ENCODE measurements at places on chromosomes 2 and 18.
A peak's percentile ranks its signal among the peaks of the same experiment; 100 is the strongest.

DNA sequence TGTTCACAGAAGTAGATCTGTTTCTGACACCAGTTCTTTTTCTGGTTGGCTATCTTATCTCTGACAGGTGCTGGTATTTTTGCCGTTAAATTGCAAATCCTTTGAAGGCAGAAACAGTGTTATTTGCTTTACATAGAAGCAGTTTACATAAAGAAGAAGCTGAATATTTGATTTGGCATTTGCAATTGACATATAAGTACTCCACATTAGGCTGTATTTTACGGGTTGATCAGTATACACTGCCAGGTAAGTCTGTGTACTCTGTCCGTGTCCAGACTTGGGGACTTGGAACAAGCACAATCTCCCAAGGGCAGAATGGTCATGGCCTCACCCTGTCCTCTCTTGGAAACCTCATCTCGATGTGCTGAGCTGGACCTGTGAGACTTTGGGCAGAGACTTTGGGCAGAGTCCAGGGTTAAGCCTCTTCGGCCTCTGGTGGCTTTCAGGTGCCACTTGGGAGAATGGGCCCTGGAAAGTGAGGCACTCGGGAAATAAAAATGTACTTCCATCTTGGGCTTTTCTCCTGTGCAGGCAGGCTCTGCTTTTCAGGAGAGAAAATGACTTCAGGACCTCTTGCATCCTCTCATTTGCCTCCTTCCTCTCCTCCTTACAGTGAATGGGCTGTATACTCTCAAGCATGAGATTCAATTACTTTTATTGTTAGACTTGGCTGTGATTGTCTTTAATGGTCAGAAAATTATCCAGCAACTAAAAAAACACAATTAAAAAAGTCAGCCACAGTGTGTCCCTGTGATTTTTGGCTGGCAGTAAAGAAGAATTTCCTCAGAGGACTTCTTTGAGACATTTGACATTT is 108.5 kb downstream of the RAPGEF4 start:
- DNase-seq = no peak

- no peak for DNase-seq
Observed at GRCh38 chr2:80019571-80020460, 284.7 kb downstream of the LRRTM1 start.

DNA sequence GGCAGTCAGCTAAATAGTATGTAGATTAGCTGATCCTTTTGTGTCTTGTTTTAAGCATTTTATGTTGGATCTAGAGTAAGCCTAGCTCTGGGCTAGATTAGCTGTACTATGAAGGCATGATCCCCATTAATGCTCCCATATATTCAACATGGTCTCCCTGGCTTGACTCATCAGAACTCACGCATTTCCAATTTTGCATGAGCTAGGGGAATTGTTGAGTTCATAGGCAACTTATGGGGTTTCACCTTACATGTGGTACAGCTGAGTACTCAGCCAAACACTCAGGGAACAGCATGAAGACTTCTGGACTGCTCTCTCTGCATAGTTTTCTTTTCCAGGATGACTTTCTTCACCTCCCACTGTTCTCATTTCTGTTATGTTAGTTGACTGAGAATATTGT is 248.2 kb downstream of the TMX3 start:
- no peak for DNase-seq

DNA sequence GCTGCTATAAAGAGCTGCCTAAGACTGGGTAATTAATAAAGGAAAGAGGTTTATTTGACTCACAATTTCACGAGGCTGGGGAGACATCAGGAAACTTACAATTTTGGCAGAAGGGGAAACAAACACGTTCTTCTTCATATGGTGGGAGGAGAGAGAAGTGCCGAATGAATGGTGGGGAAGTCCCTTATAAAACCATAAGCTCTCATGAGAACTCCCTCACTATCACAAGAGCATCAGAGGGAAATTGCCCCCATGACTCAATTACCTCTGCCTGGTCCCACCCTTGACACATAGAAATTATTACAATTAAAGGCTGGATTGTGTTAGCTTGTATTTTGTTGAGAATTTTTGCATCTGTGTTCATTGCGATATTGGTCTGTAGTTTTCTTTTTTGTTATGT is 460.5 kb upstream of the RAB6C start:
- no peak for DNase-seq

- no peak for DNase-seq
Observed at GRCh38 chr2:183840061-183840584, 715.9 kb downstream of the NUP35 start.

DNA sequence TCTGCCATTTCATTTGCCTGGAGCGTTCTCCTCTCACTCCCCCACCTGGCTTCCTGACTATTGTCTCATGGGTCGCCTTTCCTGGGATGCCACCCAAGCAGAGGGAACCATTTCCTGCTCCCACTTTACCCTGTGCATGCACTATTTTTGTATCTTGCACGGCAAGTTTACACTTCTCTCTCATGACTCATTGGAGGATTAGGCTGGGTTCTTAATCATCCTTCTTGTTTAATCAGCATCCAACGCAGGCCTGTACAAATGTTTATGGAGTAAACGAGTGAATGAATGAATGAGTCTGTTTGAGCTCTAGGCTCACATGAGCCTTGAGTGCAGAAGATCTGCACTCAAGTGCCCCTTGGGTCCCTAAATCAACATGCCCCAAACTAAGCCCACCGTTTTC is 3.8 kb upstream of the ARHGAP25 start:
- DNase-seq = no peak

DNA sequence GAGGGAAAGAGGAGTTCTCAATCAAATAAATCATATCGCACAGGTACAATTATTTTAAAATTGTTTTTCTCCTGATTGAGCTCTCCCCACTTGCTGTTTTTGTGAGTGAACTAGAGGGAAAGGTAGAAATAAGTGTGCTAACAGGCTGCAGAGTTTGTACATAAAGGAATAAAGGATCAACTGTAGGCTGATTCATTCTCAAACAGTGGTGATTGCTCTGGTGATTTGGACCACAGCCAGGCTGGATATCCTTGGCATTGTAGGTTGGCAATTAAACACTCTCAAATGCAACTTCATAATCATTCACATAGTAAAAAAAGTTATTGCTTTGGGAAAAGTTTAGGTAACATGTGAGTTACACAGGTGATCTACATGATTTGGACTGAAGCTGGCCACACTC is 29.8 kb downstream of the LRP1B start:
- DNase-seq = no peak

DNA sequence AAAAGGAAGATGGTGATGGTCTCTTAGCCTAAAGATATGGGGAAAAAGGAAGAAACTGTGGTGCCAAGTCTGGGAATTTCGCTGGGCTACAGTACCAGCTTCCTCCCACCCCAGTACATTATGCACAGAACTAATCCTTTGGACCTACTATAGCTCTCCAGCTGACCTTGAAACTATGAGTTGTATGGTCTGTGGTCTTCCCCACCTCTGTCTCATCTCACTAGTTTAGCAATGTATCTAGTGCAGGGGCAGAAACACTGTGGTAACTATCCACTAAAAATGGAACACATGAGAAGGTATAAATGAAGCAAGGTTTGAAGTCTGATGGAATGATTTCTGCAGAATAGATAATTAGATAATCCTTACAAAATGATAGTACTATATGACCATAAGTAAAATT is 190.4 kb upstream of the CCDC150 start:
- no peak for DNase-seq

GRCh38 chr2:237432484-237433092 is 18.6 kb upstream of the COL6A3 start:
- DNase-seq = peak; percentile 78

GRCh38 chr2:180705122-180705521 is 275.3 kb upstream of the UBE2E3 start:
- DNase-seq = peak; percentile 38

DNA sequence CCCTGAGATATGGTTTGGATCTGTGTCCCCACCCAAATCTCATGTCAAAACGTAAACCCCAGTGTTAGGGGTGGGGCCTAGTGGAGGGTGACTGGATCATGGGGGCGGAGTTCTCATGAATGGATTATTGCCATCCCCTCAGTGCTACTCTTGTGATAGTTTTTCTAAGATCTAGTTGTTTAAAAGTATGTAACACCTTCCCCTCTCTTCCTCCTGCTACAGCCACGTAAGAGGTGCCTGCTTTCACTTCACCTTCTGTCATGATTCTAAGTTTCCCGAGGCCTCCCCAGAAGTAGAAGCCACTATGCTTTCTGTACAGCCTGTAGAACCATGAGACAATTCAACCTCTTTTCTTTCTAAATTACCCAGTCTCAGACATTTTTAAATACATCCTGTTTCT is 16.9 kb downstream of the PUM2 start:
- no peak for DNase-seq

DNA sequence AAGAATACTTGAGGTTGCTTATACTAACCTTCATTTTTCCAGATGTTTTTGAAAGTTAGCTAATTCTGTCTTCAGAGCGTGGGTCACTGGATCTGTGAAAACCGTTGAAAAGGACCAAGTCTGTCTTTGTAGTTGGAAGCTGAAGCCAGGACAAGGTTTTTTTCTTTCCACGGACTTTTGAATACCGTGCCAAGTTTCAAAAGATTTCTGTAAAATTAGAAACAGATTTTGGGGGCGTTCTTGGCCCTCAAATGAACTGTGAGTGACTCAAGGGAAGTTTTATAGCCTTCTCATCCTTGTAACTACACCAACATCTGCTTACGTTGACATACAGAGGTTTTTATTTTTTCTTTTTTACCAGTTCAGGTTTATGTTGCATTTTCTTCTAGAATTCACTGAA is at the start of gene FAP:
Gene FAP, minus strand, starts transcription at position 152 of the 400 bp plus-strand sequence. Its CDS starts 118 bp downstream, at position 34.
- DNase-seq = peak; percentile 42

DNA sequence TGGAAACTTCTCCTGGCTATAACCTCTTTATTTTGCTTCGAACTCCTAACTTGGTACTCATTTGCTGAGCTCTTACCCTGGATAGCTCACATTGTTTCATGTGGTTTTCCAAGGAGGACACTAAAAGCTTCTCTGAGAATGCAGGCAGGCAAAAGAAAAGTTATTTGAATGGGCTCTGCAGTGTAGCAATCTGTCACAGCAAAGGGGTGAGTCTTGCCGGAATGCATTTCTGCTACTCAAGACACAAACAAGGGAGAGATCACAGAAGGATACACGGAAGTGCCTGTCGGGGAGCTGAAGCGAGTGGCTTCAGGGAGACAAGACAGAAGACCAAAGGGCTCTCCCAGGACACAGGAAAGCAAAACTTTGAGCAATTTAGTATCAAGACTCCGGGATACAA is 265.4 kb downstream of the SS18 start:
- no peak for DNase-seq

- no peak for DNase-seq
Observed at GRCh38 chr2:23499439-23499838, 114.5 kb downstream of the KLHL29 start.

GRCh38 chr2:80459028-80459427 is 154.5 kb upstream of the LRRTM1 start:
- DNase-seq = no peak

GRCh38 chr2:65464604-65465003 is 32.2 kb upstream of the SPRED2 start:
- DNase-seq = no peak

DNA sequence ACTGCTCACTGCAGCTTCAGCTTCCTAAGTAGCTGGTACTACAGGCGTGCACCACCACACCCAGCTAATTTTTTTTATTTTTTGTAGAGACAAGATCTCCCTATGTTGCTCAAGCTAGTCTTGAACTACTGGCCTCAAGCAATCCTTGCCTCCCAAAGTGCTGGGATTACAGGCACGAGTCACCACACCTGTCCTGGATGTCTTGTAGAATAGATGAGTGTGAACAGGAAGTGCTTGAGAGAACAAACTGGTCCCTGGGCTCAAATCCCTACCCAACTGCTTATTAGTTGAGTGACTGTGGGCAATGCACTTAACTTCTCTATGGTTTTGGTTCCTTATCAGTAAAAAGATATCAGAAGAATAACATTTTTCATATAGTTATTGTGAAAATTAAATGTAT is 34.2 kb downstream of the PKDCC start:
- no peak for DNase-seq

DNA sequence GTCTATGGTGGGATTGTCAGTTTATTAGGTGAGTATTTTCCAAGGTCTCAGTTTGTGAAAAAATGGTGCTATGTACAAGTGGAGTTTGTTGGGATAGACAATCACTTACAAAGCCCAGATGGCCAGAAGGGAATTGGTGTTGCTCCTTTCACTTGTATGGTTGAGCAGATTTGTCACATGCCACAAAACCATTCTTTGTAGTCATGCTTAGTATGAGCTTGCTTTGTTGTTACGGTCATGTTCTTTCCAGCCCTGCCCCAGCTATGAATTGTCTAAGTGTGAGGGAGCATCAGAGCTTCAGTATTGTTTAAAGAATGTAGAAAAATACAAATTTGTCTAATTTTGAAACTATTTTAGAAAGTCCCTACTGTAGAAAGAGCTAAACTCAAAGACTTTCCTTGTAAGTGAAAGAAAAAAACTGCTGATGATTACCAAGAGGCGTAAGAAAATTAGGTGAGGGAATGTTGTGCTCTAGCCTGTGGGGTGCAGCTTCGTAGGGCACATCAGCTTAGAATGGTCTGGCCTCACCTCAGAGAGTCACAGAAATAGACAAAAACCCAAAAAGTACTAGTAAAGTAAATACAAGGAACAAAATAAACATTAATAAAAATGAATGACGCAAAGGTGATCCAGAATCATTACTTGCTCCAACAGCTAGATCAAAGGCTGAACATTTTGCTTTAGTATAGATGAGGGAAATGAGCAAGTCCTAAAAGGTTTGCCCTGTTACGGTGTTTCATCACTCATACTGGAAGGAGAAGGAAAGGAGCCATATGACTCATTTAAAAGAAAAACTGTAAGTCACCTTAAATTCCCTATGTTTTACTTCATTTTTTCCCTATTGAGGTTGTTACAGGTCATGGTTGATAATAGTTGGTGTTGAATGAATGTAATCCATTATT is 9.2 kb downstream of the TGIF1 start:
- peak; percentile 63 for DNase-seq

- no peak for DNase-seq
Observed at GRCh38 chr2:3588084-3588483, 6.8 kb upstream of the COLEC11 start.

DNA sequence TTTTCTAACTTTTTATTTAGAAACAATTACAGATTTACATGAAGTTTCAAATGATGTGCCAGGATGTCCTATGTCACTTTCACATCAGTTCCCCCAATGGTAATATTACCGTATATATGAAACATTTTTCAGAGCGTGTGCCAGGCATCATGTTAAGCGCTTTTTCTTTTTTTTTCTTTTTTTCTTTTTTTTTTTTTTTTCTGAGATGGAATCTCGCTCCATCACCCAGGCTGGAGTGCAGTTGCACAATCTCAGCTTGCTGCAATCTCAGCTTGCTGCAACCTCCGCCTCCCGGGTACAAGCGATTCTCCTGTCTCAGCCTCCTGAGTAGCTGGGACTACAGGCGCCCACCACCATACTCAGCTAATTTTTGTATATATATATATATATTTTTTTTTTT is 5.6 kb upstream of the PPP4R1 start:
- DNase-seq = no peak

Measured in kidney capillary endothelial cell (primary cell).